Inflammatory macrophage treated with lipopolysaccharide for 1 hour (primary cell): ENCODE measurements at places on chromosomes 3 and 15.

- DNase-seq, result no peak
Measured at GRCh38 chr15:83721031-83721430, 67.1 kb downstream of the ADAMTSL3 start.

DNA sequence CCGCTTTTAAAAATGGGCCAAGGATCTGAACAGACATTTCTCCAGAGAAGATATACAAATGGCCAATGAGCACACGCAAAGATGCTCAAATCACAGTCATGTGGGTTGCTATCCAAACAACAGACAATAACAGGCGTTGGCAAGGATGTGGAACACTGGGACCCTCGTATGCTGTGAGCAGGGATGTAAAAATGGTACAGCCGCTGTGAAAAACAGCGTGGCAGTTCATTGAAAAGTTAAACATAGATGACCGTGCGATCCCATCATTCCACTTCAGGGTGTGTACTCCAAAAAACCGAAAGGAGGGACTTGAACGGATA lies 6.7 kb upstream of the LRRC15 start:
- DNase-seq, result no peak

GRCh38 chr3:50521572-50521971 lies 18.1 kb upstream of the CACNA2D2 start:
- DNase-seq, result no peak

DNA sequence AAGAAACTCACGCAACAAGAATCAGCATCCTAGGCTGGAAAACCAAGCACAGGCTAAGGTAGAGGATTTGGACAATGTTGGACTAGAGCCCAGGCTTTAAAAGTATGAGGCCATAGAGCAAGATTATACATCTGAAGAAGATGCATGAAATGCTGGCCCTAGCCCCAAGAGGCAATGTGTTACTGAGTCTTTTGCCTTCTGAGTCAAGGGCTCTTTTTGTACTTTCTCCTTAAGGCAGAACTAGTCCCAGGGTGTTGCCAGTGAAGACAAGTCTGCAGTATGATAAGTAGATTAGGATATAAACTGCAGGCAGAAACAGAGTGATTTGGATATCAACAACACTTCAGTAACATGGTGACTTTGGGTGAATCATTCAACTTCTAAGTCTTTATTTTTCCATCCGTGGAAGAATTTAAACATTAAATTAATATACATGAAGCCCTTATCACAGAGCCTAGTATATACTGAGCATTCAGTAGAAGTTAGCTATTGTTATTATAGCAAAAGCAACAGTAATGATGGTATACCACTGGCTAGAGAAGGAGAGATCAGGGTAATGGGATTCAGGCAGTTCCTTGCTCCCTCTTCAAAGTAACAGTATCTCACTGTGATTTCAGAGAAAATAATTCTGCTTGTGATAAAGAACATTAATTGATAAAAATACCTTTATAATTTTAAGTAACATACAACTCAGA lies 99.9 kb upstream of the MLF1 start:
- DNase-seq, result no peak
